Bronchial smooth muscle cell (primary cell): ENCODE measurements at places on chromosomes 16 and 17. TPM values are rescaled to one million over a fixed set of nuclear protein-coding genes. Genes with fewer than 3 reads are reported as not detected.

The SOCS1 gene
- 6.0 and 9.8 TPM in 2 replicates for total RNA-seq

The MNT gene
- 7.4 and 11.8 TPM in 2 replicates for total RNA-seq

The EVPLL gene
- not detected in 2 replicates for total RNA-seq

The FOXC2 gene
- 0.17 and 0.32 TPM in 2 replicates for total RNA-seq

The CHST5 gene
- not detected in 2 replicates for total RNA-seq

The TBC1D3G gene
- not detected in 2 replicates for total RNA-seq
